Left lobe of liver (tissue), 2 donors: ENCODE measurements at places on chromosomes 12 and 14. TPM values are rescaled to one million over a fixed set of nuclear protein-coding genes. Genes with fewer than 3 reads are reported as not detected.

- DNase-seq = no peak
Measured at GRCh38 chr12:29238822-29239291, 89.8 kb downstream of the FAR2 start.

DNA sequence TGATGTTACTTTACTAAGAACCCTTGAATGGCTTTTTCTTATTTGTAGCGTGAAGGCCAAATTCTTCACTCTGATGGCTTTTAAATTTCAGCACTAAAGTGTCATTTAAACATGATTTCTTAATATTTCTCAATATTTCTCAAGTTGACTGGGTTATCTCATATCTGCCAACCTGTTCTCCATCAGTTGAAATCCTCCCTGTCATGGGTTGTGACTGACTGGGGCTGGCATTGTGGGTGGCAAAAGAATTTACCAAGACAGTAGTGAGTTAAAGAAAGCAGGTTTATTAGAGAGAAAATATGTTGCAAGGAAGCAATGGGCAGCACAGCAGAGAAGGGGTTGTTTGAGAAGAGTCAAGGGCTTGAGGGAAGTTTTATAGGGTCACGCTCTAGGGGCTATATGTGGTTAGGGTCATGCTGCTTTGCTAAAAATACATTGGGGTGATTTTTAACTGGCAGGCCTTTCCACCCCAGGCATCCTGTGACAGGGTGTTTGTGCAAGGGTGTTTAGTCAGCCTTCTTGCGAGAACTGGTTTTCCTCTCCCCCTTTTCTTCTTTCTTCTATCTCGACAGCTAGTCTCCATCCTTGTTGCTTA lies 232.8 kb upstream of the SEL1L start:
- no peak for DNase-seq

Gene ADSS1
- 51.9 TPM for total RNA-seq

Gene PTGER2
- total RNA-seq = 0.33 TPM

Gene SYNDIG1L
- total RNA-seq = not detected

- no peak for DNase-seq
Measured at GRCh38 chr12:46711756-46712155, 114.0 kb downstream of the SLC38A4 start.

- no peak for DNase-seq
Measured at GRCh38 chr12:99200711-99201384, 446.7 kb upstream of the GARIN6 start.

DNA sequence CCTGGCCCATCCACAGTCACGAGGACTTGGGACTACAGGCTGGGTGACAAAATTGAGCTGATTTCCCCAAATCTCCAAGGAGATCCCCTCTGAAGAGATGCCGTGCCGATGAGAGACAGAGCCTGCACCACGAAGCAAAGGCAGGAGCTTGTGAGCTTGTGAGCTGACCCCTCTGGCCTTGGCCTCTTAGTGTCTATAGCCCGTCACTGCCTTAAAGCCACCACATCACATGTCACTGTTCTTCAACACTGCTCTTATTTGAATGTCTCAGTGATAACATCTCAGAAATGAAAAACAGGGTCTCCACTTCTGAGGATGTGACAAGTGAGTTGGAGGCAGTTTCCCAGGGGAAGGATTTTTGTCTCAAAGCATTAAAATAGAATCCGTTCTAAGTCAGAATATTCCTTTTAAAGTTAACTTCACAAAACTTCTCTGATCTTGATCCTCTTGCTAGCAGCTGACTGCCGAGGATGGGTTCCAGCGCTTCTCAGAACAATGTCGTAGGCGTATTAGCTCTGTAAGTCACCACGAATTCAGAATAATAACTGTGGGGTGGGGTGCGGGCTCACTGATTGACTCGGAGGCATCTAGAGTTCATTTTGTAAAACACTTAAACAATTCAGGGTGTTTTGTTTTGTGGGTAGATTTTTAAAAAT lies 37.5 kb downstream of the CHST11 start:
- no peak for DNase-seq

DNA sequence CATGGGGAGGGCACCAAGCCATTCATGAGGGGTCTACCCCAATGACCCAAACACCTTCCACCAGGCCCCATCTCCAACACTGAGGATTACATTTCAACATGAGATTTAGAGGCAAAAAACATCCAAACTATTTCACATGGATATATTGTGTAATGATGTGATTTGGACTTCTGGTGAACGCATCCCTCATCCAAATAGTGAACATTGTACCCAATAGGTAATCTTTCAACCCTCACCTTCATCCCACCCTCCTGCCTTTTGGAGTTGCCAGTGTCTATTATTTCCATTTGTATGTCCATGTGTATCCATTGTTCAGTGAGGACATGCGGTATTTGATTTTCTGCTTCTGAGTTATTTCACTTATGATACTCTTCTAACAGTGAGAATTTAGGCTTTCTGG lies 16.1 kb upstream of the GAS2L3 start:
- DNase-seq = no peak

DNA sequence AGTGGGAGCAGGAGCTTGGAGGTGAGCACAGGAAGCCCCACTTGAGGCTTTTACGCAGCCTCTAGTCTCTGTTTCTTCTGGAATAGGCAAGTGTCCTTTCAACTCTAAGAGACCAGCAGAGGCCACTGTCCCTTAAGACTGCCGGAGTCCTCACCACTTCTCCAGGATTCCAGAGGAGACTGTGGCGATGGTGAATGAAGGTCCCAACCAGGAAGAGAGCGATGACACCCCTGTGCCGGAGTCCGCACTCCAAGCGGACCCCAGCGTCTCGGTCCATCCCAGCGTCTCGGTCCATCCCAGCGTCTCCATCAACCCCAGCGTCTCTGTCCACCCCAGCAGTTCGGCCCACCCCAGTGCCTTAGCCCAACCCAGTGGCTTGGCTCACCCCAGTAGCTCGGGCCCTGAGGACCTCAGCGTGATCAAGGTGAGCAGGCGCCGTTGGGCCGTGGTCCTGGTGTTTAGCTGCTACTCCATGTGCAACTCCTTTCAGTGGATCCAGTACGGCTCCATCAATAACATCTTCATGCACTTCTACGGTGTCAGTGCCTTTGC lies 442 bp downstream of the FLVCR2 start:
- DNase-seq = peak; percentile 50

- DNase-seq = no peak
Measured at GRCh38 chr14:91094772-91095171, 19.1 kb upstream of the DGLUCY start.

GRCh38 chr12:60173224-60174170 lies 577.7 kb downstream of the SLC16A7 start:
- no peak for DNase-seq
